ENCODE measurements at places on chromosomes 6 and 20.

DNA sequence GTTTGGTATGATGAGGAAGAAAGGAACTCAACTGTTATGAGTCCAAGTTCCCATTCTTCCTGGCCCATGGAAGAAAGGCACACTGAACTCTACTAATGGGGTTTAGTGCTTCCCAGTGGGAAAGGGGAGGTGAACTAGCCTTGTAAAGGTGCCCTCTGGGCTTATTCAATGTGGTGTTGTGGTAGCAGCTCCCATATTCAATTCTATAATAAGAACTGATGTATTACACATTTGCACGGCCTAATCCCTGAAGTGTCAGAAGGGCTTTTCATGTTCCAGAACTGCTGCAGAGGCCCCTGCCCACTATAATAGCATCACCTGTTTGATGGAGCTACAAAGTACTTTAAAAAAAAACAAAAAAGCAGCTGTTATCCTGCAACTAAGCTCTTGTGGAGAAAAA lies 17.1 kb downstream of the PRKN start:
- no peak for DNase-seq

DNA sequence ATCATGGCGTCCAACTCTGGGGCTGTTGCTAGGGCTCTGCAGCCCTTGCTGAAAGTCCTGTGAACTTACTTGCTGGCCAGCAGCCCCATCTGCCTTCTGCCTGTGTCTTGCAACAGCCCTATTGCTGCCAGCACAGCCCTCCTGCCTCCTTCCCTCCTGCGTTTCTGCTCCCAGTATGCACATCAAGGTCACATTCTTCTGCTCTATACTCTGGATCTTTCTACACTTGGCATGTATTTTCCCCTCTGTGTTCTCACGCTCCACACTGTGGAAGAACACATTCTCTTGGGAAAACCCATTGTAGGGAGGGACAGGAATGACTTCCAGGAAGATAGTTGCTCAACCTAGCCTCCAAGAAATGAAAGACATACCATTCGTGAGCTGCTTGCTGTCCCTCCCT lies 80.9 kb upstream of the PHACTR2 start:
- no peak for DNase-seq

DNA sequence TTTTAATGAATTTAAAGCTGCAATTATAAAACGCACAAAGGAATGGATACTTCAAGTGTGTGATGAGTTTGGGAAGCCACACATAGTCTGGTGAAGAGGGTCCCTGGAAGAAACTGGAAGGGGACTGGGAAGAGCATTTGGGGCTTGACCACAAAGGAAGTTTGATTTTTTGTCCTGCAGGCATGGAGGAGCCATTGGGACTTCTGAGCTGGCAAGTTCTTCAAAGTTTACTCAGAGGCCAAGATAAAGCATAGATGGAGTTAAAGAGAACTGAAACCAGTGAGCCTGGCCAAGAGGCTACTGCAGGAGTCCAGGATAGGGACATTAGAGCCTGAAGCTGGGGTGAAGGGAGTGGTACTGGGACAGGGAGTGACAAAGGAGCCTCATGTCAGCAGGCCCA lies 95.0 kb downstream of the AIG1 start:
- no peak for DNase-seq

DNA sequence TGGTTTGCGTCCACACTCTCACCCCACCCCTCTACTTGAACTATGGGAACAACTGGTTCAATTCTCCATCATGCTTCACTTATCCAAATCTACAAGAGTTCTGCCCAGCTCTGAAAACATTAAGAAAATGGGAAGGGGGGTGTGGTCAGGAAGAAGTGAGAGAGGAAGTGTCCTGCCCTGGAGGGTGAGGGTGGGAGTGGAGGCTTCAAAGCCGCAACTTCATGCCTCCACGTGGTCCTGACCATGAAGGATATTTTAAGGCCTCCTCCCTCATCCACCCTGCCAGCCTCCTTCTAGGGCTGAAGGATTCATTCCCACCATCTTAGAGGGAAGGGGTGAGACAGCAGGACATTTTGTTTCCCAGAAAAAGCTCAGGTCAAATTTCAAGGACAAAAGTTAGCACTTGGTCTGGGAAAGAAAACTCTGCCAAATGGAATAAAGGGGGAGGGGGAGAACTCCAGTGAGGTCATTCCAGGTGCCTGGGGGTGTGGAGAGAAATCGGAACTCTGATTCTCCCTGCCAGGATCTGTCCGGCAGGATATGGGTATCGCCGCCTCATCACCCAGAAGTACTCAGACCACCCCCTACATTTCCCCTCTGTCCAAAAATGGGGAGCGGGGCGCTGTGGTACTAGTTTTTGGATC lies 4.9 kb downstream of the RIMS4 start:
- no peak for DNase-seq

DNA sequence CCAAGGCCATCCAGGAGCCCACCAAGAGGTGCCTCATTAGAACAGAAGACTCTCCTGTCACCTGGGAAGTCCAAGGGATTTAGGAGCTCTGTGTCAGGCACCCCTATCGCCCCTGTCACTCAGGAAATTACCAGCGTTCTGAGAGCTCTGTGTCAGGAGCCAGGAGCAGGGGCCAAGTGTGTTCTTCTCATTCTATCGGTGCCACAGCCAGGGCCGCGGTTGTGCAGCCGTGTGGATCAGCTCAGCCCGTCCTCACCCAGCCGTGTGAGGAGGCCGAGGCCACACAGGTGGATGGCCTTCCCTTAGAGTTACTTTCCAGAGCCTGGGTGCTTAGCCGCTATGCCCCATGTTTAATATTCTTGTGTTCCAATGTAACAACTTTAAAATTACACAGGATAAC lies 9.8 kb downstream of the MTG2 start:
- no peak for DNase-seq

DNA sequence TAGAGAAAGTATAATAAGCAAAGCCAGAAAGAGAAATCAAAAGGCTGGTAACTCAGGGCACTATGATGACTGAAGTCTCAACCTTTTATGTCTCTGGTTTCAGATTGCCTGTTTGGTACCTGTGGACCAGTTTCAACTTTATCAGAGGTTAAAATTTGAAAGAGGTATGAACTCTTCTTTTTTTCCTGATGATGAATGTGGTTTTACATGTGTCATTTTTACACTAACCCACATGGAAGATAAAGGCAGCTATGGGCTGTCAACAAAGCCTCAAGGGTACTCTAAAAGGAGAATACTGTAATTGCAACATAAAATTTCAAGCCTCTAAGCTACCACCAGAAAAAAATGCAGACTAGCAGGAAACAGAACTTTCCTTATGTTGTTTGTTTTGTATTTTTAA lies 52.4 kb downstream of the RNF144B start:
- no peak for DNase-seq

GRCh38 chr6:149454346-149454848 lies 30.4 kb downstream of the ZC3H12D start:
- peak; percentile 83 for DNase-seq

DNA sequence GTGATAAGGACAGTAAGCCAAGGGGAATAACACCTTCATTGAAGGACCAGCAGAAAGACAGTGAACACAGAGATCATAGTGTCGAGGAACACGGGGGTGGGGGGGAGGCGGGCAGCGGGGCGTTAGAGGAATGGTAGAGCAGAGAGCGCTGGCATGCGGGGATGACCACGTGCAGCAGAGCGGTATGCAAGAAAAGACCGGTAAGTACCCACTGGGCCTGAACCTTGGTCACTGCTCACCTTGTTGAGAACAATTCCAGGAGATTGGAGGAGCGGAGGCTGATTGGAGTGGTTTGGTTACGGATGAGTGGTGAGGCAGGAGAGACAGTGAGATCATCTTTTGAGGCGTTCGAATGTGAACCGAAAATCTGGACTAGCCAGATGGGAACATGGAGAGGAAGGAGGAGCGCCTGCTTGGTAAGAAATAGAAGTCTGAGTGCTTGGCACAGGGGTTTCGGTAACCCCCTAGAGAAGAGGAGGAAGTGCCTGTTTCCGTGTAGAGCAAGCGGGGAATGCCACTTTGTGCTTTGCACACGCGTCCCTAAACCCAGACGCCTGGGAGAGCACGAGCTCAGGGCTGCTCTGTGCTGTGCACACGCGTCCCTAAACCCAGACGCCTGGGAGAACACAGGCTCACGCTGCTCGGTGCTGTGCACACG lies 70.0 kb downstream of the FAM120B start:
- no peak for DNase-seq

DNA sequence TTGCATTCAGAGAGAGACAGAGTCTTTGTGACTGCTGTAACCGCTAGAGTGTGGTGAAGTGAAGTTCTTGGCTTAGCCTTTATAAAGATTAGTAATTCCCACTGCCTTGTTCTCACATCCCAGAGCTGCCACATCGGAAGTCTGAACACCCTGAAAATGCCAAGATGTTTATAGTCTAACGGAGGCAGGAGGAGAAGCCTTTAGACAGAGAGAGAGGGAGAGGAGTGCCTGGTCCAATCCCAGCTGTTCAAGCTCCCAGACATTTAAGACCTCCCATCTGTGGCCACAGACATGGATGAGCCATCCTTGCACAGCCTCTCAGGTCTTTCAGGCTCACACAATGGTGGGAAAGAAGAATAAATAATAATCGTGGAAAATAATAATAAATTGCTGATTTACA lies 1422.8 kb upstream of the EYS start:
- no peak for DNase-seq

DNA sequence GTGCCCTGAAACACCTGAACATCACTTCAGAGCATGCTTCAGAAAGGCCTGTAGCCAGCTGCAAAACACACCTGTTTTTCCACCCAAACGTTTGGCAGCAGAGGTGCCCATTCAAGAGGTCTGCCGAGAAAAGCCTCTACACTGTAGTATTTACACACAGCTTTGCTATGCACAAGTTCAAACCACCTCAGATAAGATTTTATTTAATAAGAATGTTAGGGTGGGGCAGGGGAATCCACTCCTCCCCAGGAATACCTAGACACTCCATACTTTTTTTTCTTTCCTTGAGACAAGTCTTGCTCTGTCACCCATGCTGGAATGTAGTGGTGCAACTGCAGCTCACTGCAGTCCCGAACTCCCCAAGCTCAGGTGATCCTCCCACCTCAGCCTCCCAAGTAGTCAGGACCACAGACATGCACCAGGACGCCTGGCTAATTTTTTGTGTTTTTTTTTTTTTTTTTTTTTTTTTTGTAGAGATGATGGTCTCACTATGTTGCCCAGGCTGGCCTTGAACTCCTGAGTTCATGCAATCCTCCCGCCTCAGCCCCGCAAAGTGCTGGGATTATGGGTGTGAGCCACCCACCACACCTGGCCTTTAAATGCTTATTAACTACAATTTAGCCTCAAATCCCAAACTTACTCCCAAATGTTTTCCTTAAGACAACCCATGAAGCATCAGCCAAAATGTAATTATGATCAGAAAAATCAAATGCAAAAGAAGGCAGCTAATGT lies 9.7 kb downstream of the MRPL14 start:
- no peak for DNase-seq

GRCh38 chr6:7547315-7547714 lies 5.8 kb downstream of the DSP start:
- DNase-seq, result no peak

DNA sequence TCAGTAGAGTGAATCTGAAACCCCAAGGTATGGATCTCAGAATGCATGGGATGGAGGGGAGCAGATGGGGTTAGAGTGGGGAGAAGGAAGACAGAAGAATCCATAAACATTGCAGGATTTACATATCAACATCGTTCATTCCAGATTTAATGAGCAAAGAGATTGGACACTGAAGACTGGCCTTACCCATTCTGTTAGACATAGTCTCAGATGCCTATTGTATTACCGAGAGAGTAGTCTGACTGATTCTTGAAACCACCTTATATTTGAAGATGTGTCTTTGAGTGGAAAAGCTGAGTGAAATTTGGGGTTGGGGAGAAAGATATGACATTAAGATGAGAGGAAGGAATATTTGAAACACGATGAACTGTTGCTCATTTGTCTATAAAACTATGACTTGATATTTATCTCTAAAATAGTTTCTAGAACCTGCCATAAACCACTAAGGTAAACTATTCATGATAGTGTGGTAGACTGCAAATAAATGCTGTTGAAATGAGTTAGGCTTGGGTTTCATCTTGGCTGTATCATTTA lies 5.7 kb downstream of the HLA-DRA start:
- no peak for DNase-seq

DNA sequence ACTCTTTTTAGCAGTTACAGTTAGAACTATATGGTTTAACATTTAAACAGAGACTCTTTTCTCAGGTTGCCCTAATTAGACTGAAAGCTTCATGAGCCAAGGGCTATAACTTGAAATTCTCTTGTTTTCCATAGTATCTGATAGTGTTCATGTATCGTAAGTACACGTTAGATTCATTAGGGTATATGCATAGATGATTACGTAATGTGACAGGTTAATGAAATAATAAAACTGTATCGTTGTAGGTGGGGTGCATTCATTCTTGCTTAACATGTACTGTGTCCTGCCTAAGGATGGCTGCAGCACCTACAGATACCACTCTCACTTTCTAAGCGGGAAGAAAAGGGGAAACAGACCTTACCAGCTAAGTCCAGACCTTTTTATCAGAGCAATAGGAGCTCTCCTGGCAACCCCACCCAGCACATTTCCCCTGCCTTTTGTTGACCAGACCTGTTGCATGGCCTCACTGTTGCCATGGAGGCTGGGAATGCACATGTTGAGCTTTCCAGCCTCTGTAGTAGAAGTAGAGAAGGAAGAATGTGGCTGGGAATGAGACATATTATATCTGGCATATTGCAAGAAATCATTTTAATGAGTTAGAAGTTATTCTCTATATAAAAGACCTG lies 83.0 kb downstream of the MAP3K4 start:
- no peak for DNase-seq

DNA sequence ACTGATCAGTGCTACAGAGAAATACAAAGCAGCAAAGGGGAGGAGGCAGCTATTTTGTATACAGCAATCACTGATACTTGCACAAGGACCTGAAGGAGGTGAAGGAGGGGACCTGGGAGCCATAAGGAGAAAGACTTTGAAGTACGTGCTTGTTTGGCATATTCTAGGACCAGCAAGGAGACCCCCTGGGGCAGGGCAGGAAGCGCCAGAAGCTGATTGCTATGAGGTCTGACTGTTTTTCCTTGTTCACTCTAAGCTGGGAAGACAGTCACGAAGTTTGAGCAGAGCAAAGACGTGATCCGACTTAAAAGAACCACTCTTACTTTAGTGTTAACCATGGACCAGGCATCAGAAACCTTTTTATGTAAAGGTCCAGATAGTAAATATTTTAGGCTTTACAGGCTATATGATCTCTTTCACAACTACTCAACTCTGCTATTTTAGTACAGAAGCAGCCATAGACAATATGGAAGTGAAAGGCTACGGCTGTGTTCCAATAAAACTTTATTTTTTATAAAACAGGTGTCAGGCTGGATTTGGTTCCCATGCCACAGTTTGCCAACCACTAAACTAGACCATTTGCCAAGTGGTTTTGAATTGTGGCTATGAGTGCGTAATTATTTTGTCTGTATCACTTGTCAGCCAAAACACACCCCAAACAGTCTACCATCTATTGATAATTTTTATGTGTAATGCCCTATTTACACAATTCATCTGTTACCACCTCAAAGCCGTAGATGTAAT lies 217.9 kb downstream of the PRL start:
- DNase-seq, result no peak

DNA sequence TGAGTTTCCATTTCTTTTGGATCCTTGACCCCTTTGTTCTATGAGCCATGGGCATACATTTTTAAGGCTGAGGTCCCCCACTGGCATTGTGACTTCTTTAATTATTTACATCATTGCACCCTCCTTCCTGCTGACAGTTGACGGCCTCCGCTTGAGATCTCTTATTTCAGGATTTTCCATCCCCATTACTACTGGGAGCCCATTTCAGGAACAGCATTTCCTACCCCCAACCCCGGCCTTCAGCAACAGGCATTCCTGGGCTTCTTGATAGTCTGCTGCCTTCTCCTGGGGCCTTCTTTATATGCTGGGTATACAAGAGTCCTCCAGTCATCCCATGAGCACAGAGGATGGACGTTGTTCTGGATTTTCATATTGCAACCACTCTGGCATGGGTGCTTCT lies 3.8 kb downstream of the ULBP1 start:
- DNase-seq, result no peak
